GM23248 (cell line): ENCODE measurements at places on chromosomes 16 and 17. TPM values are rescaled to one million over a fixed set of nuclear protein-coding genes. Genes with fewer than 3 reads are reported as not detected.

Gene RUNDC3A
- 0.11 TPM in 1 of 2 replicates, not detected in the other for total RNA-seq

Gene CCL1
- total RNA-seq = not detected in 2 replicates

Gene GAST
- total RNA-seq = not detected in 2 replicates

Gene KIFC3
- 50.0 and 65.3 TPM in 2 replicates for total RNA-seq
